ENCODE measurements at places on chromosomes 5 and 9.

- DNase-seq = no peak
These were observed 5.6 kb downstream of the AMBP start for GRCh38 chr9:114072184-114073140.

DNA sequence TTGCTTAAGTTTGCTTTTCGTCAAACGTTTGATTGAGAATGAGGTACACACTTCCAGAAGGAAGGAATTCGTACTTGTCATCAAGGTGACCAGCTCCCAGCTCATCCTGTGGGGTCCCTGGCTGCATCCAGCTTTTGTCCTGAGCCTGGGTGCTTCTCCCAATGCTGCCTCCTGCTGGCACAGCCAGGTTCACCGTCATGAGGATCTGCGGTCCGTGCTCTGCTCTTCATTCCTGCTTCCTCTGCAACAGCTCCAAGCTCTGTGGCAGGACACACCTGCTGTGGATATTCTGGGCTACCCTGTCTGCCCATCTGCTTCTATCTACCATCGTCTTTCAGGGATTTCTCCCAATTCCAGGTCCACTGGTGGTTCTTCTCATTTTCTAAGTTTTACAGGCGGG, 13.3 kb upstream of the UBE2QL1 start:
- DNase-seq = peak; percentile 35

DNA sequence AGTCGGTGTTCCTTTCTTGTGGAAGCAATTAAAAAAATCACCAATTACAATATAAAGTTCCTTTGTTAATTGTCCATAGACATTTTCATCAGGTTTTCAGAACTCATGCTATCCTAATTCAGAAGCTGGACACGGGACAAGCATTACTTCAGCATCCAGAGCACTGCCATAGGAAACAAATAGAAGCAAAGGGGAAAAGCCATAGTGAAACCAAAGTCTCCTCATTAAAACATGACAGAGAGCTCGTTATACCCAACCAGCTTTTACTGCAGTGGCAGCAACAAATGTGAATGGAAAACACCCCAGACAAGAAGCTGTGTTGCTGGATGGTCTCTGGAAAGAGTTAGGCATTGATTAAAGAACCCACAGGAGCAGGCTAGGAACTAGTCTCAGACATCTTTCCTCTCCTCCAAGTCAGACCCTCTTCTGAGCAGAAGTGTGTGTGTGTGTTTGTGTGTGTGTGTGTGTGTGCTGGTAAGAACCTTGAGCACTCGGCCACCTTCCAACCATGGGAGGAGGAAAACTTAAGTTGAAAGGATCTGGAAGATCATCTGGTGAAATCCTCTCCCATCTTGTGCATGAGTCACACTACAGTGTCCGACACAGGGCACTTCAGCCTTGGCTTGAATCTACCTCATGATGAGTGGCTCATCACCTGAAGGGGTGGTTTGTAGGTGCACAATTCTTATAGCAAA, 162.6 kb upstream of the ADAMTS16 start:
- no peak for DNase-seq

DNA sequence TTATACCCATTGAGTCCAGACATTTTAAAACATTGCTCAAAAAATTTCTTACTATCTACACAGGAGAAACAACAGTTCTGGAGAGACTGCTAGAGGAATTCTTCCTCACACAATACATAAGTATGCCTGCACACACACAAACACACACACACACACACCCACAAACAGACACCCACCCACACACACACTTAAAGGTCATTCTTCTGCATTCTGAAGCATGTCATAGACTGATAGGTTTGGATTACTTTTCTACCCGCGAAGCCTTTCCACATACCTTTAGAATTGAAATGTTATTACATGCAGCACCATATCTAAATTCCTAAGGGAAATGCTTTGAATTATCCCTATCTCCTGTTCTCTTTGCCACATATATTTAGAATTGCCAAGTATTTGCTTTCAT, 80.2 kb downstream of the FAM174A start:
- no peak for DNase-seq

DNA sequence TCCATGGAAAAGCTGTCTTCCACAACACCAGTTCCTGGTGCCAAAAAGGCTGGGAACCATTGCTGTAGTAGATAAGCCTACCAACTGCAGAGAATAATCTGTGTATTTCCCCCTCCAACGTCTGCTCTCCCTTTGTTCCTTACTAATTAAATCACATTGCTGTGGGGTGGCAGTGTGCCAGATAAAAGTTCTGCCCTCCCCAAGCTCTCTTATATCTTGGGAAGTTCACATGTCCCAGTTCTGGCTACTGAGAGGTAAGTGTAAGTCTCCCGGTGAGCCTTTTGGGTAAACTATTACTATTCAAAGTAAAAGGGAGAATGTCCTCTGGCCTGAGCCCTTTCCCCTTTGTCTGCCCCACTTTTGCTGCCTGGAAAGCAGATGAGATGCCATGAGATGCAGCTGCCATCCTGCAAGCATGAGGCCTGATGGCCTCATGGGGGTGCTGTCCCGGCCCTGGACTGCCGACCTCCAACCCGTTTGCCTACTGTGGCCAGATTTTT, 14.7 kb downstream of the ENC1 start:
- DNase-seq = no peak

GRCh38 chr5:10743951-10744350, 17.1 kb downstream of the DAP start:
- DNase-seq = no peak

GRCh38 chr5:170523142-170523551, 19.3 kb downstream of the KCNIP1 start:
- DNase-seq = no peak

GRCh38 chr5:175800656-175801081, 70.7 kb upstream of the CPLX2 start:
- no peak for DNase-seq

DNA sequence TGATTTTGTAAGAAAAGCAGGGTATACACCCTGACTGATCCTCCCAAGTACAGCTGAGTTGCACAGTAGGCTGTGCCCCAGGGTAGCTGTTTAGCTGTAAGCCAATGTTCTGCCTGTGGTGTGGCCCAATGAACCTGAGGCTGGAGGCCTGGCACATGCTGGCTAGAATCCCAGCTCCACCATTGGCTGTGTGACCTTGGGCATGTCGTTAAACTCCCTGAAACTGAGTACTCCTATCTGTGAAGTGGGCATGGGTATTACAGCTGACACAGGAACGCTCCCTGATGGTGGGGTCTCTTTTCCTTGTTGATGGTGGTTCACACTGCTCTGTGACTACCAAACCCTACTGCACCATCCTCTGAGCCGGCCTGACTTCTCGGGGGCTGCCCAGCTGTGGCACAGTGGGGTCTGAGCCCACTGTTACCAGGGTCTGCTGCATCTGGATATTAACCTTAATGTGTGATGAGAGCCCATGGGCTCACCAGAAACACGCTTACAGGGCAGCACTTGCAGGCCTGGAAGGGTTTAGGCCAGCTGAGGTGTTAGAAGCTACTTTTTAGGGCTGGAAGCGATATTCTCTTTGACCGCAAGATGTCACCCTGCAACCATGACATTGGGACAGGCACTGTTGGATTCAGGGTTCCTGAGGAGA, 7.0 kb upstream of the GADD45G start:
- peak; percentile 68 for DNase-seq

DNA sequence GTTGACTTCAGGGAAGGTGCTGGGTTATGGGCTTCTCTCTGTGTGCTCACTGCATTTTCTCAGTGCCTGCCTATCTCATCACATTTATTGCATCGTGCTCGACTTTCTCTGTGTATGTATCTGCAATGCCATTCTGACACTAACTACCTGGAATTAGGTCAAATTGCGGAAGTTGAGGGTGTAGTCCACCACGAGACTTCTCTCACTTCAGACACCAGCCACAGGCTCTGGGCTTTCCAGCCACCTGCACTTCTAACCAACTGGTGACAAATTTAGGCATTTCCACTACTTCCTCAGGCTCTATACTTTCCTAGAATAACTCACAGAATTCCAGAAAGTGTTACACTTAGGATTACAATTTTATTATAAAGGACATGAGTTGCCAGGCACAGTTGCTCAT, 188.6 kb upstream of the ZNF608 start:
- DNase-seq = no peak

DNA sequence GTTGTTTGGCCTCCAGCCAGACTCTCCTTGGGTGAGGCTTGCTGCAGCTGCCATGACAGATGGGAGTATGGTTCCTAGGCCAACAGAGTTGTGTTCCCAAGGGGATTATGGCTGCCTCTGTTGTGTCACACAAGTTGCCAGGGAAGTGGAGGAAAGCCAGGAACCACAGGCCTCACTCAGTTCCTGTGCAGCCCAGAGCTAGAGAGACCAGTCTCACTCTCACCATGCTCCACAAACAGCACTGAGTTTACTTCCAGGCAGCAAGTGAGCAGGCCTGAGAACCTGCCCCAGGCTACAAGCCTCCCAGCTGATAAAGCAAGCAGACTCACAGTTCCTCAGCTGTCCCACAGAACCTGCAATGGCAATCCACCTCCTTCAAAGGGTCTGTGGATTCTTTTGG, 273.6 kb upstream of the TAS2R1 start:
- no peak for DNase-seq

- no peak for DNase-seq
These were observed 154.0 kb downstream of the MCTP1 start for GRCh38 chr5:95130941-95131340.

DNA sequence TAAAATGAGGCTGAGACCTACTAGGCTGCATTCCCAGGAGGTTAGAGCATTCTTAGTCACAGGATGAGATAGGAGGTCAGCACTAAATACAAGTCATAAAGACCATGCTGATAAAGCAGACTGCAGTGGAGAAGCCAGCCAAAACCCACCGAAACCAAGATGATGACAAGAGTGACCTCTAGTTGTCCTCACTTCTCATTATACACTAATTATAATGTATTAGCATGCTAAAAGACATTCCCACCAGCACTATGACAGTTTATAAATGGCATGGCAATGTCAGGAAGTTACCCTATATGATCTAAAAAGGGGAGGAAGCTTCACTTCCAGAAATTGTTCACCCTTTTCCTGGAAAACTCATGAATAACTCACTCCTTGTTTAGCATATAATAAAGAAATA, 88.6 kb downstream of the PLPPR1 start:
- no peak for DNase-seq

GRCh38 chr9:18427691-18428090, 46.3 kb upstream of the ADAMTSL1 start:
- no peak for DNase-seq

DNA sequence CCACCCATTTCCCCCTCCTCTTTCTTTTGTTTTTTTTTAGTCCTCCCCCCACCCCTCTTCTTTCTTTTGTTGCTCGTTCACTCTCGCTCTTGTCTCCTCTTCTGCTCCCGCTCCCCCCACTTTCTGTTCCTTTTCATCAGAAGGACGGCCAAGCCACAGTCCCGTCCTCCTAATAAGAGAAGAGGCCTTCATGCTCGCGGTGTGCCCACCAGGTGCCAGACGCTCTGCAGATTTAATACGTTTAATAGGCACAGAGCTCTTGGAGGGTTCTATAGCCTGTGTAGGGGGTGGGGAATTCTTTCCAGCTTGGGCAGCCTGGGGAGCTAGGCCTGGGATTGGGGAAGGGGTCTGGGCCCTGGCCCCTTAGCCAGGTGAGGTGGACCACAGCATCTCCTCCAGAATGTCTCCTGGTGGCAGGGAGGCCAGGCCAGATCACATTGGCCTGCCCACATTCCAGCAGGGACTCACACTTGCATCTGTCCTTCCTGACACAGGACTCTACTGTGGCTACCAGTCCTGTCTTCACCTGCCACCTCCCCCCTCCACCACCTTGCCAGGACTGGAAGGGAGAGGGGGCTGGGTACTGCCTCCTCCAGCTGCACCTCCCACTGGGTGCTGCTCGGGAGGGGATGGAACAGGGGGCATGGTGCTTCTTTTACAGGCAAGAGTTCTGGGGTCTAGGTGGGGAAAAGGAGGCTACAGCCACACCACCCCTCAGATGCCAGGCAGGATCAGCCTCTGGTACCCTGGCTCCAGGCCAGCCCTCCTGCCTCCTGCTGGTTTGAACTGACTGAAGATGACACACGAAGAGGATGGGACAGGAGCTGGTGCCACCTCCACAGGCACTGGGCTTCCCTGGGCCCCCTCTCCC, 6.1 kb upstream of the BARX1 start:
- no peak for DNase-seq

Data from activated CD4-positive, alpha-beta memory T cell treated with anti-CD3 and anti-CD28 coated beads for 36 hours (primary cell).